ENCODE measurements at places on chromosomes 5 and 9.

- no peak for DNase-seq
Observed at GRCh38 chr9:73155377-73155776, 3.7 kb downstream of the ANXA1 start.

- no peak for DNase-seq
Observed at GRCh38 chr9:118104363-118104762, 400.2 kb downstream of the TLR4 start.

- DNase-seq, result no peak
Observed at GRCh38 chr5:35804201-35804653, 52.5 kb upstream of the IL7R start.

GRCh38 chr9:73743826-73744225 is 592.2 kb downstream of the ANXA1 start:
- no peak for DNase-seq

DNA sequence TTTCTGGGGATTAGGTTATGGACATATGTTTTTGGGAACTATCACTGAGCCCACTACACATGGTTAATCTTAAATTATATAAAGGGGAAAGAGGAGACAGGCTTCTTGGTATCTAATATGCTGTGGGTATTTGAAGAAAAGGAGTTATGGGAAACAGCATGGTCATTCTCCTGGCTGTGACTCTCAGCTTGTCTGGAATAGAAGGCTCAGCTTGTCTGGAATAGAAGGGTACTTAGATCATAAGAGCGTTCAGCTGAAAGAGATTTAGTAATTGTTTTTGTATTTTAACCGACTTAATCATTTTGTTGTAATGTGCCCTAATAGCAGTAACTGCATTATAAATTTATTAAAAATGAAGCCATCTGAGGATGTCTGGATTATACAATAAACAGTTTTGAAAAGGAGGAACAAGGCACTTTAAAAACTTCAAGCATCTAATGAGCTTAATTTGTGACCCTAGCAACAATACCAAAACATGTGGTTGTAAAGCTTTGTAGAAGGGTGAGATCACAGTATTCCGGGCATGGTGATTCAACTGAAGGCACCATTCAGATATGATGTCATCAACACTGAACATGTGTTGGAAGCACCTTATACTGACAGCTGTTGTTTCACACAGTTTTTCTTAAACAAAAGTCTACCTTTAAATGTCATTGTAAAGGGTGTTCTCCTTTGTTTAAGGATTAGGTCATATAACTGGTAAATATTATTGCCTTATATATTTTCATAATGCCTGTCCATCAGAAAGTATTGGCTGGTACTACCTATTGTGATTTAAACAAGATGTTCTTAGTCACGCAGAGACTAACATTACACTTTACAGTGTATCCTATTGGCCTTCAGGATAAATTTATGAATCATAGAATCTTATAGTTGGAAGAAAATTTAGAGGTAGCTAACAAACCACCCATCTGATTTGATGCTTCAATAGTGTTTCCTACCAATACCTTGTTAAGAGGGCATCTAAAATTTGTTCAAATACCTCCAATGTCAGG is 2174.1 kb upstream of the WWC1 start:
- no peak for DNase-seq

- no peak for DNase-seq
Observed at GRCh38 chr5:174404848-174405247, 319.5 kb upstream of the MSX2 start.

DNA sequence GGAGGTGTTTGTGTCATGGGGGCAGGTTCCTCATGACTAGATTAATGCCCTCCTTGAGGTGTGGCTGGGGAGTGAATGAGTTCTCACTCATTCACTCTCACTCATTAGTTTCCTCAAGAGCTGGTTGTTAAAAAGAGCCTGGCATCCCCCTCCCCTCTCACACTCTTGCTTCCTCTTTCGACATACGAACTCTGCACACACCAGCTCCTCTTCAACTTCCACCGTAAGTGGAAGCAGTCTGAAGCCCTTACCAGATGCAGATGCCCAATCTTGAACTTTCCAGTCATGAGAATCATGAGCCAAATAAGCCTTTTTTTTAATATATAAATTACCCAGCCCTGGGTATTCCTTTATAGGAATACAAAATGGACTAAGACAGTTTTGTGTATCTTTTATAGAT is 82.5 kb downstream of the SPRY4 start:
- DNase-seq, result no peak

- no peak for DNase-seq
Observed at GRCh38 chr5:158658446-158659230, 441.1 kb downstream of the EBF1 start.

- DNase-seq, result no peak
Observed at GRCh38 chr5:138353560-138354080, 1.1 kb downstream of the KDM3B start.

DNA sequence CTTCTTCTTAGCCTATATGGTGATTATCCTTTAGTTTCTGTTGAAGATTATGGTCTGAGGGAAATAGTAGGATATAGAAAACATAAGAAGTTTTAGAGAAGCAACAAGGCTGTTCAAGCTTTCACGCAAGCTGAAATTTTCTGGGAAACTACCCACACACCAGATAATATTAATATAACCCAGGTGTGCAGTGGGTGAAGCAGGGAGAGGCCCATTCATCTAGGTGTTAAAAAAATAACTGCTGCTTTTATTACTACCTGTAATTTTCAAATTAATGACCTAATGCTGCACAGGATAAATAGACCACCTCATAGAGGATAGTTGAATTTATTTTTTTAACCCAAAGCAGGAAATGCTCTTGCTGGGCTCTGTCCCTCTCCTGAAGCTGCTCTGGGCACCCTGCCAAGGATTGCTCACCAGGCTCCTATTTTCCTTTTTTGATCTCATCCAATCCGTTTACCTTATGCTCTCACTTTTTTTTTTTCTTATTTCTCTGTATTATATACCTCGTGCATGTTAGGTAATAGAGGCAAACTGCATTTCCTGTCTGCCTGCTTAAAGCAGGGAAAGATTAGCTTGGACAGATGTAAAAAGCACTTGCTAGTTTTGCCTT is 124.3 kb upstream of the SLC12A2 start:
- DNase-seq, result peak; percentile 12

DNA sequence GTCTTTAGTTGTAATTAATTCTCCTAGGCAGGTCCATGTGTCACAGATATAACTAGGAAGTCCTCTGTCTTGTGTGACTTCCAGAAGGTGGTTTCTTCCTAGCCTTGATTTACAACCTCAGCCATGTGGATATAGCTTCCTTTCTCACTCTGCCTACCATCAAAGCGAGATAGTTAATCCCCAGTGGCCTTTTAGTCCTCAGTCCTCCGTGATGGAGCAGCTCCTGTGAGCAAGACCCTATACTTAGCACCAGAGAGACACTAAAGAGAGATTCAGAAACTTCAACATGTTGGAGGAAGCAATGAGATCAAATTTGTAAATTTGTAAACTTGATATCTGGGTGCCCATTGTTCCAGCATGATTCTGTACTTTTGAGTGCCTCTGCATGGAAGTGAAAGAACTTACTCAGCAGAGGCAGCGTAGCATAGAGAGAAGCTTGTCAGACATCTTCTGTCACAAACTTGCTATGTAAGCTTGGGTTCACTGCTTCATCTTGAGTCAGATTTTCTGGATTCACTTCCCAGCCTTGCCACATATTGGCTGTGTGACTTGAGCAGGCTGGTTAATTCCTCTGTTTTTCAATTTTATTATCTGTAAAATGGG is 170.2 kb upstream of the NR3C1 start:
- no peak for DNase-seq

DNA sequence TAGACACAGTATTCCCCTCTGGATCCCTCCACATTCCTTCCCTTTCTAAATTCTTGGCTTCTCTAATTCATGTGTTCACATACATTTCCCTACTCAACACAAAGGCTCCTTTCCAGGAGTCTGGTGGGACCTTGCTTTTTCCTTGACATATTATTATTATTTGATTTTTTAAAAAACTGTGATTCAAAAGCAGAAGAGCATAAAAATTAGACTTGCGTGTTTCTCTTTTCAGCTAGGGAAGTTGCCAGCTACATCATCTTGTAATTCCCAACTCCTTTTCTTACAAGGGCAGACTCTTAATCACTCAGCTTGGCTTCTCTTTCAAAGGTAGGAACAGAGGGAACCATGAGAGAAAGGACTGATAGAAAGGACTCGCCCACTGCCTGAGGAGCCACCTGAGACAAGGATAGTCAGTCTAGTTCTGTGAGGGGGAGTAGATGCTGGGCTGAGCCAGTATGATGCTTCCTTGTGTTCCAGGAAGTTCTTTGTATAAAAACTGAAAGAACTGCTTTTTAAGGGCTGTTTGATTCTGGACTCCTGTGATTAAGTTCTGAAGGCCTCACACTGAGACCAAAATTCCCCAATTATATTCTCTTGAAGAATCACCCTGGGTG is 51.0 kb upstream of the DPYSL3 start:
- DNase-seq, result no peak

DNA sequence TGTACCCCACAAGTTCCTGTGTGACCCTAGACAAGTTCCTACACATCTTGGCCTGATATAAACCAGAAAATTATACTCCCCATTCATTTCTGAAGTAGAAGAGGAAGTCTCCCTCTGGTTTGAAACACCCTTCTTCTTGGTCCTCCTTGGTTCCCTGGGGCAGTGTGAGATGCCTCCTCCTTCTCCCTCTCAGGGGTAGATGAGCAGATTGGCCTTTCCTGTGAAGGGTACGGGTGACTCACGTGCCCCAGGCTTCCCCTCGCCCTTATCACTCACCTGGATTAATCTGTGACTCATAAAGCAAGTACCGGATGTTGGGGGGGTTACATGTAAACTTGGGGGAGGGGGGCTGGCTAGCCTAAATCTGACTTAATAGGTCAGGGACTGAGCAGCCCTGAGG is 11.1 kb upstream of the AQP3 start:
- DNase-seq, result no peak

GRCh38 chr9:128094950-128095544 is 27.0 kb downstream of the SLC25A25 start:
- no peak for DNase-seq

DNA sequence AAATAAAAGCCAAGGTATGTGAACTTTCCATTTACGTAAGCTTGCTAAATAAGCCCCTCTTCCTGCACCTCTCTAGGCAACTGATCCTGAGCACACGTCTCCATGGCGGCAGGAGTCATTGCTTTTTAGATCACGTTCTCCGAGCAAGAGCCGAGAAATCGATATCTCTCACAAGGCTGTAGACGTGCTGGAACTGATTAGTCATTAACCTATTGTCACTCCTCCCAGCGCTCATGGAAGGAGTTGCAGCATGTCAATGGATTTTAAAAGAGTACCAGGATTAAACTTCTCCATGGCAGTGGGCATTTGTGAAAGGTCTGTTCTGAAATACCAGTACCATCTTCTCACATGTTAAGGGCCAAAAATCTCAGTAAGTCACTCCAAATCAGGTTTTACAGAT is 4.7 kb upstream of the ADCY2 start:
- no peak for DNase-seq

- DNase-seq, result no peak
Observed at GRCh38 chr5:15420201-15420600, 79.8 kb upstream of the FBXL7 start.

GRCh38 chr9:34085581-34086500 is 37.2 kb upstream of the UBAP2 start:
- peak; percentile 22 for DNase-seq

DNA sequence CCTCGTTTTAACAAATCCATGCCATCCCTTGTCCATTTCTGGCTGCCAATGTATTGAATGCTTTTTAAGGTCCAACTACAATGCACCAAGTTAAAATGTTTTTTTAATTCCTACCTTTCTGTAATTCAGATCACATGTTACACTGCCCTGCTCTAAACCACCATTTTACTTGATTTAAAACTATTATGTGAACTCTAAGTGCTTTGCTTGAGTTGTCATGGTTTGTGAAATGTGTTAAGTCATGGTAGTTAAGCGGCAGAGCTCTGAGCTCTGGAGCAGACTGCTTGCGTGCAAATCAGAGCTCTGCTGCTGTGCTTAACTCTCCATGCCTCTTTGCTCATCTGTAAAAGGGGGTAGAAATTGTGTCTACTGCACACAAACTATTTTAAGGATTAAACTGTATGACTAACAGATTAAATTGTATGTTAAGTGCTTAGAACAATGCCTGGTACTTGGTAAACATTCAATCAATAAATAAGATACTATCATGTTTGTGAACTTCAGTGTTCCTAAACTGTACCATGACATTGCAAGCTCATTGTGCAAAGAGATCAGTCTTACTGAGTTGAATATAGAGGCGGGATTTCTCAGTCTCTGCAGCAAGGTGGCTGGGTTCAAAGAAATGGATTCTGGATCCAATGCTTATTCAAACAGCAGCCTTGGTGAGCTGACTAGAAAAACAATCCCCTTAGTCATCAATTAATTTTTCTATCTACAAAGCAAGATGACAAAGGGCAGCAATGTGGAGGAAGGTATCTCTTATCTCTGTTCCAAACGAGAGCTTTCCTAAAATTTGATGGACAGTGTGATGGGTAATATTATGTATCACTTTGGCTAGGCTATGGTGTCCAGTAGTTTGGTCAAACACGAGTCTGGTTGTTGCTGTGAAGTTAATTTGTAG is 16.1 kb upstream of the CMBL start:
- DNase-seq, result no peak

DNA sequence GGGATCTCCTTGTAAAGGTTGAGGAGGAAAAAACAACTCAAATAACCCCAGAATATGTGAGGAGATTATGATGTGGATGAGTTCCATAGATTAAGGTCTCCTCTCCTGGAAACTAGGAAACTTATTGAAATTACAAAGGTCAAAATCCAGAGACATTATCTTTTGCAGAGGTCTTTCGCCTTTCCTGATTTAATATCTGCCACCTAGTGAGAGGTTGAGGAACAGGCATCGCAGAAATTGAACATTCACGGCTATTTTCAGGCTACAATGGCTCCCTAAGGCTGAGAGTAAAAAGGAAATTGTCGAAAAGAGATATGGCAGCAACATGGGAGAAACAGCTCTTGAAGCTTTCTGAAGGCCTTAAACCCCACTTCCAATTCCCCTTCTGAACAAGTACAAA is 127.5 kb upstream of the PLCXD3 start:
- DNase-seq, result no peak
